ENCODE measurements at places on chromosomes 6 and 20.

DNA sequence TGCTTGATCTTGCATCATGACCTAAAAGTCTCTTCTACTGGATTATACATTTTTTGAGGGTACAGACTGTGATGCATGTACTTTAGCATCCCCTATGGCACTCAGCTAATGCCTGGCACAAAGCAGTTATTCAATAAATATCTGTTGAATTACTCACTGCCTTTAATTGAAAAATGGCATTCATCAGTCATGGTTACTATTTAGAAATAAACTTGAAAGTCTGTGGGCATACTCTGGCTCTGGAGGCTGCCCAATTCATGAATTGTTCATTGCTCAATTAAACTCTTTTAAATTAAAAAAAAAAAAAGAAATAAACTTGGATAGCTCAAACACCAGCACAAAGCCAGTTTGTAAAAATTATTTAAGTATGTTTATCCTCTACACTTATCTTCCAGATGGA, 40.0 kb downstream of the HEBP2 start:
- no peak for DNase-seq

DNA sequence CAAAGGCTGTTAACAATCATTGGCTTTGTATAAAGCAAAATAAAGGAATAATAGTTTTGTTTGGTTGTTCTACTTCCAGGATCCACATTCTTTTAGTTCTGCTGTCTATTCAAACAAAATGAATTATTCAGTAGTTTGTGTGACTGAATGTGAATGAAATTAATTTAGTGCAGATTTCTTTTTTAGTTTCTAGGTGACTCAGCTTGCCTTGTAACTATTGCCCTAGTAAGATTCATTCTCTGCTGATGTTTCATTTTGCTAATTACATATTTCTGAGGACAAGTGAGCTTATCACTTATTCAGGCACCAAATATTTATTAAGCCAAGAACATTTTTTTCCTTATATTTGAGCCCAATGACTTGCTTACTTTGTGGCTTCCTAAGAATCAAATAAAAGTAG, 46.5 kb upstream of the RIPOR2 start:
- DNase-seq: peak; percentile 74

DNA sequence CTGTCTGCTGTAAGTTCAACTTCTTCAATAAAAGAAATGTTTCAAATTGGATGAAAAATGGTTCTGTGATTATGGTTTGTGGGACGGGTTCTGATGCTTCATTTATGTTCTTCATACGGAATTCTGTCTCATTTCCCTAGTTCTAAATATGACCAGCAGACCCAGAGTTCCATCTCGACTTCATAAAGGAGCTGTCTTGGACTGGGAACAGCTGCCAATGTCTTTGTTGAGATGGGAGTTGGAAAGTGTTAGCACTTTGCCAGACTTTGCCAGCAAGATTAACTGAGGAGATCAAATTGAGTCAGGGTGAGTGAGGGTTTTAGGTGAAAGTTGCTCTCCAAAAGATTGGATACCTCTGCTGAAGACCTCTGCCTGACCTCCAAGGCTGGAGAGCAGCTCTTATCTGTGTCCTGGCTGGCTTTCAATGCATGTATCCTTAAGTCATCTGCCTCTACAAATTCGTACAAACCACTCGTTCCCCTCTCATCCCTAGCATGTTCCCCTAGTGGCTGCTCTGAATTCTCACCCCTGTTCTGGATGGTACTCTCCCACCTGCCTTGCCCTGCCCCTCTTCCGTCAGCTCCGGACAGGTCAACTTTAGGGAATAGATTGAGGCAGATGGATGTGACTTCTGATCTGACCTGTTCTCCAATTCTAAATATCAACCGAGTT, at the start of gene EFCAB8:
Gene EFCAB8, plus strand, starts transcription at position 223 of the 672 bp plus-strand sequence. CDS start 4,870 bp downstream, outside the sequence.
- no peak for DNase-seq

GRCh38 chr20:2557873-2558580, 21.7 kb downstream of the TMC2 start:
- DNase-seq: no peak

DNA sequence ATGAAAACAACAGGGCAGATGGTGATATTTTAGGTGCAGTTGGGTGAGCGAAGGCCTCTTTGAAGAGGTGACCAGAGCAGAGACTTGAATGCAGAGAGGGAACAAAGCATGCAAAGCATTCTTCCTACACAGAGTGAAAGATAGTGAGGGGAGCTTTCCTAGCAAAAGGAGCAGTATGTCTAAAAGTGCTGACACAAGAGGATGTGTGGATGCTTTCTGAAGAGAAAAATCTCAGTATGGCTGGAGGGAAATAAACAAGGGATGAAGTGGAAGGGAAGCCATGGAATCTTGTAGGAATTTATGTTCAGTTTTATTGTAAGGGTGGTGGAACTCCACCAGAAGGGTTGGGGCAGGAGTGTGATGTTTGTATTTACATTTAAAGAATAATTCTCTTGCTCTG, 128.6 kb downstream of the F13A1 start:
- no peak for DNase-seq

GRCh38 chr6:41940759-41941279, 789 bp downstream of the CCND3 start:
- peak; percentile 49 for DNase-seq

GRCh38 chr20:50186987-50187402, 3.6 kb upstream of the CEBPB start:
- DNase-seq: no peak

DNA sequence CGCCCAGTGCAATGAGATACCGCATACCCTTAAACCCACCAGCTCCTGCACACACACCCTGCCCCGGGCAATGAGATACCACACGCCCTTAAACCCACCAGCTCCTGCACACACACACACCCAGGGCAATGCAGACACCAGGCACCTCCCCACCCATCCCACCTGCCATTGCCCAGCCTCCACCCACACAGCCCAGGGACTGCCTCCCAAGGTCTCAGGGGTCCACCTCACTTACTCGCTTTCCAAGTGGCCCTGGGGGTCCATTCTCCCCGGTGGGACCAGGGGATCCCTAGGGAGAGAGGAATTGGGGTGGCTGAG, 24.0 kb downstream of the COL11A2 start:
- DNase-seq: no peak

DNA sequence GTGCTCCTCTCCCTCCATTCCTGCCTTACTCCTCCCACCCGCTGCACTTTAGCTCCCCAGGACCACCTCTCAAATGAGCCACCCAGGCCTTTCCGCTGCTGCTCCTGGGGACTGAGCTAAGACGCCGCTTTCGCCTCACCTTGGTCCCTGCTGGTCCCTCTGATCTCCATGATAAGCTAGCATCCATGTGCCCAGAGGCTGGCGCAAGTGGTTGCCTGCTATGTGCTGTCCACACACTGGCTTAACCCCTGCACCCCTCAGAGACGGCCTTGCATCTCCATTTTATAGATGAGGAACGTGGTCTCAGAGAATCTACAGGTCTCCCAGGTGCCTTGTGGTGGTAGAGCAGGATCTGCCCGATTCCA, 160.1 kb upstream of the PMEPA1 start:
- DNase-seq: no peak

- no peak for DNase-seq
These were observed 5.7 kb upstream of the CD93 start for GRCh38 chr20:23091721-23092383.

DNA sequence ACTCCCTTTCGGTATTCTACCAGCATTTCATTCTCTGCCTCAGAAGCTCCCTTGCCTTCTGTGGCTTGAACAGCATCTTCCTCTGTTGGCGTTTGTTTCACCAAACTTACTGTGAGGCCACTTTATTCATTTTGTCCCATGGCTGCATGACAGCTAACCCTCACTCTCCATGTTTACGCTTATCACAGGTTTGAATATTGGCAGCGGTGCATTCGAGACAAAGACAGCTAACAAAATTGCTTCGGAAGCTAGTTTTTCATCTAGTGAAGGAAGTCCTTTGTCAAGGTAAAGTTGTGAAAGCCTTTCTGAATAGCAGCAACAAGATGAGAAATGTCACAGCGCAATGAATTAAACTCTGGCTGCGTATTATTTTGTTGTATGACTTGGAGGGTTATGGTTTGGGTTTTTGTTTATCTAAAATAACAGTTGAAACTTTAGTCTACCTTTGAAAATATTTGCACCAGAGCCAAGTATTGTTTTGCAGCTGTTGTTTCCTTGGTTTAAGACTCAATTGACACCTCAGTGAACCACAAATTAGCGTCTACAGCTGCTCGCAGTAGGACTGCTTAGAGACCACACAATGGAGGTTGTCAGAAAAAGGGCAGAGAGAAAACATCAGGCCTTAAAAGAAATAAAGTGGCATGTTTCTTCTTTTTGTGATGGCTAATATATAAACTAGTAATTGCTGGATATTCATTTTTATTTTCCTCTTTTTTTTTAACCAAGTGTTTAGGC, 70.4 kb upstream of the XRN2 start:
- no peak for DNase-seq

Measured in PC-9 (cell line).